ACHN (cell line): ENCODE measurements at places on chromosomes 2 and 18.

DNA sequence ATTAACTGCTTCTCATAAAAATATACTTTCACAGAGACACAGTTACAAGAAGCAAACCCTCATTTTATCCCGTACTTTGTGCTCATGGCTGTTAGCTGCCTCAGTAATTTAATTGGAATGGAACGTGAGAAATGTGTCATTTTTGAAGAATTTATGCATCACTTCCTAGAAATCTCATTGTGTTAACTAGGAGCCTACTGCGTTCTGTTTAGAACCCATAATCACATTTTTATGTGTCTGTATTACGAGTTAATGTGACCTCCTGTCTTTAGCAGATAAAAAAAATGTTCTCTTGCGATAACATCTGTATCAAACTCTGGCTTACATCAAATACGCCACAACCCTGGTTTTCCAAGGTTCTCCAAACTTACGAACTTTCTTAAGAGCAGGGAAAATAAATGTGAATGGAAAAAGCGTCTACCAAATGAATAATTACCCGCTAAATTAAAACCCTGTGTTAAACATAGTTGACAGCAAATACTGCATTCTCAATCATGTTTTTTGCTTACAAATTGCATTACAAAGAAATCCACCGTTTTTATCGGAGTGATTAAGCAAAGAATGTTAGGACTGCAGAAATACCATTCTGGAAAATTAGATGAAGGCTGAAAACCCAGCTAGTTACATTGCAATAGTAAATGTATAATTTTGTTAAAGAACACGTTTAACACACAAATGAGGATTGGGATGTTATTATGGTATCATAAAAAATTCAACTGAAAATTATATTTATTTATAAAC is 12.1 kb upstream of the GBX2 start:
- DNase-seq, result peak; percentile 88

- DNase-seq, result peak; percentile 59
Measured at GRCh38 chr2:207164006-207164831, 1.5 kb downstream of the KLF7 start.

- DNase-seq, result no peak
Measured at GRCh38 chr2:189095101-189095500, 84.5 kb downstream of the COL5A2 start.

GRCh38 chr2:69223759-69224511 is 163.1 kb downstream of the GFPT1 start:
- no peak for DNase-seq

DNA sequence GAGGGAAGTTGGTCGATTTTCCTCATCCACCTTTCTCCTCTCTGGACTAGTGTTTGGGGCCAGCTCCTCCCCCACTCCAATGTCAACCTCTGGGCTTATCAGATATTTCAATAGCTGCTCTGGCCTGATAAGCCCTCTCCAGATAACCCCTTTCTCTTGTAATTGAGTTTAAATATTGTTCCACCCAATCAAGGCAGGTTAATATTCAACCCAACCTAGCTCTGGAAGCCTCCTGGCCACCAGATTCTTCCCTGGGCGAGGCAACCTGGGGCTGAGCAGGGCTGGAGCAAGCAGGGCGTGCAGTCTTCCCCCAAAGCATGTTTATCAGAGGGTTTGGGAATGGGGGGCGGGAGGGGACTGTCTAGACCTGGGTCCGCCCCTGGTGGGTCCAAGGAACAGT is 73.8 kb downstream of the TFCP2L1 start:
- no peak for DNase-seq

DNA sequence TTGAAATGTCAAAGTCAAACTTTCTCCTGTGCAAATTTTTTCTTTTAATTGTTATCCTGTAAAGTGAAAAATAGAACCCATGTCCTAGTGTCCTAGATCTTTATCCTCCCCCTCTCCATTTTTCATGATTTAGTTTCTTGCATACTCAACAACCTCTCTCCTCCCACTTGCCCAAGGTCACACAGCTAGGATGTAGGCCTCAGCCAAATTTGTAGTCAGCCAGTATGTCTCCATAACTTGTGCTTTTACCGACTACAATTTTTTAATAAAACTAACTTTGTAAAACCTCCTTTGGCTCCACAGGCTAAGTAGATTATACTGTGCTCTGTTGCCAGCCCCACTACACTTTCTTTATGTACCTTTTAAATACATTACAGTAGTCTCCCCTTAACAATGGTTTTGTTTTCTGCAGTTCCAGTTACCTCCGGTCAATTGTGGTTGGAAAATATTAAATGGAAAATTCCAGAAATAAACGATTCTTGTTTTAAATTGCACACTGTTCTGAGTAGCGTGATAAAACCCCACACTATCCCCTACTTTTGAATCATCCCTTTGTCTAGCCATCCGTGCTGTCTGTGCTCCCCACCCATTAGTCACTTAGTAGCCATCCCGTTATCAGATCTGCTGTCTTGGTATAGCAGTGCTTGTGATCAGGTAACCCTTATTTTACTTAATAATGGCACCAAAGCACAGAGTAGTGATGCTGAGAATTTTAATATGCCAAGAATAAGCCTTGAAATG is 22.8 kb downstream of the GULP1 start:
- DNase-seq, result peak; percentile 82

DNA sequence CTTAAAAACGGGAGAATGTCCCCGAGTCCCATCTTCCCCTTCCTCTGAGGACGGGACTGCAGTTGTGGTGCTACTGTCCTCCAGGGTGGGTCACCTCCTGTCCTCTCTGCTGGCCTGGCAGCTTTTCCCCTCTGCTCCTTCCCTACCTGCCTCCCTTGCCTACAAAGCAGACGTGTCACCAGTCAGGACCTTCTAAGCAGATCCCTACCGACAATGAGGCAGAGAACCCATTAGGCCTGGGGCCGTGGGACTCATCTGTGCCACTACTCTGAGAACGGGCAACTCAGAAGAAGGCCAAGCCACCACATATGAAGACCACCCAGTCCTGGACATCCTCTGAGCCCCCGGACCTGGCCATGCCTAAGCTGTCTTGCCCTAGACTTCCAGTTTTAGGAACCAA is 103.0 kb upstream of the TEX51 start:
- no peak for DNase-seq

- no peak for DNase-seq
Measured at GRCh38 chr18:4878480-4878879, 318.6 kb downstream of the AKAIN1 start.

DNA sequence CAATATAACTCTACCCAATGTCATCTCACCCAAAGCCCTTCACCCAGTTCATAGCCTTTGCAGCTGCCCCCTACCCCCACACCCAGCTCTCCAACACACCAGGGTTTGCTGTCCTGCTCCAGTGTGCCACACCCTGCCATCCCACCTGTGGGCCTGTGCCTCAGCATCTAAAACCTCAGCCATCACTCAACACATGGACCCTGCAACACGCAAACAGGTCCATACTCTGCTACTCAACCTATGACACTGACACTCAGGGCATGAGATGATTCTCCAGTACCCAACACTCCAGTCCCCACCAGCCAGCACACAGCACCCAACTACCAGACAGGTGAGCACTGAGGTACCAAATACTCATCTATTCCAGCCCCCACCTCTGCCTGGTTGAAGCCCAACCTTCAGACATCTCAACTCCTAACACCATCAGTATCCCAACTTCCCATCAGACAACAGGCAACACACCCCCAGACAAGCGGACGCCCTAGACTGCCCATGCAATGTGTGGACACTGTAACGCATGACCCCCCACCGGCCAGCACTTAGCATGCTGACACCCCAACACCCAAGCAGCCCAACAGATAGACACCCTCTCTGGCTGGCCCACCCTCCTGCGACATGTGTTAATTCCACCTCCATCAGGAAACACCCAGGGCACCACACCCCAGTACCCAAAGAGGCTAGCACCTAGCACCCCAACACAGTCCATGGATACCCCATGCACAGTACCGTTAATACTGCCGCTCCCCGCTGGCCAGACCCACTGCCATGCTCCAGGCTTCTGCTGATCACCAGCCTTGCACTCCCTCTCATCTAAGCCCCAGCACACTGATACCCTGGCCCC is 25.0 kb downstream of the ZAP70 start:
- no peak for DNase-seq

- peak; percentile 95 for DNase-seq
Measured at GRCh38 chr2:69253611-69254301, 133.3 kb downstream of the GFPT1 start.

- DNase-seq, result no peak
Measured at GRCh38 chr18:7953095-7953958, 386.2 kb downstream of the PTPRM start.

- no peak for DNase-seq
Measured at GRCh38 chr2:42868874-42869273, 76.5 kb upstream of the HAAO start.

DNA sequence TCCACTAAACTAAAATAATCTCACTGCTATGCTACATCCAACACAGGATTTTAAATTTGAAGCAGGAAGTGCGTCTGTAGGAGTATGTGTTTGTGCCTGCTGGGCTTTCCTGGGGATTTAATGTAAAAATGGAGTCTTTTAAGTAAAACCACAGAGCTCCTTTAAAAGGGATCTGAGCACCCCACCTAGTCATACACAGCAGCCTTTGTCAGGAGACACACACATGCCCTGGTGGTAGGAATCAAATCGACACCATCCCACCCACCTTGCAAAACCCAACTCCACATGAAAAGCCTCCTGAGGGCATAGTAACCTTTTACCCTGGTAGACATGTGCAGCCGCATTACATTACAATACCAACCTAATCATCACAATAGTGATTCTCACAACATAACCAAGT is 29.1 kb downstream of the UXS1 start:
- DNase-seq, result peak; percentile 37

DNA sequence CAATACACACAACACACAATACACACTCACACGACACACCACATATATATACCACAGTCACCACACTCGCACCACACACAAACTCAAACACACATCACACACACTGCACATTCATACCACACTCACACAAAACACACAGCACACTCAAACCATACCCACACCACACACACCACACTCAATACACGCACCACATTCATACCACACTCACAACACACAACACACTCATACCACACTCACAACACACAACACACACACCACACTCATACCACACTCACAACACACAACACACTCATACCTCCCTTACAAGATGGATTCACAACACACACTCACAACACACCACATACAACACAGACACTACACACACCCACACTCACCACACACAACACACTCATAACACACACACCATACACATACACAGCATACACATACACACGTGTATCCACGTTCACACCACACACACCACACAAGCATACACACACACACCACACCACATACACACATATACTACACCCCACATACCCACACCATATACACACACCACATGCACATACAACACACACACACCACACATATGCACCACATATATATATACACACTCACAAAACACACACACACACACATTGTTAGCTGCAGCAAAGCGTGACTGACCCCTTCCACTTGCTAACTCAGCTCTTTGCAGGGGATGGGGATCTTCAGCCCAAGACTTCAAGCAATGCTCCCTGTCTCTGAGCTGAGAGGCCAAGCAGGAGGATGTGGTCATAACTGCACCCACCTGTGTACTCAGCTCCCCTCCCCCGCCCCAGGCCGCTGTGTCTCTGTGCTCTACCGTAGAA is 59.0 kb downstream of the SDC1 start:
- no peak for DNase-seq

GRCh38 chr18:3682061-3682460 is 232.1 kb downstream of the TGIF1 start:
- DNase-seq, result no peak

DNA sequence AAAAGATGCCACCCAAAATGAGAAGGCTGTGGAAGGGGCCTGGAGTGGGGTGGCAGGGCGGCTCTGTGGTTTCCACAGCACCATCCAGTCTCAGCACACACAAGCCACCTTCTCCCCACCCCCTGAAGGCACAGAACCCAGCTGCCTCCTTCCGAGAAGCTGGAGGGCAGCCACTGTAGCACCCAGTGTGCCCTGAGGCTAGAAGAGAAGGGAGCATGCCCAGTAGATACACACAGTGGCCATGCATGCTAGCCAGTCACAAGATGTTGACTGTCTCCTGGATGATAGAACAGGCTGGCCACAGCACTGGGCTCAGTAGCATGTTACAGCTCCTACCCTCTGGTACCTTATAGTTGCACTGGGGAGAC is 148.9 kb upstream of the EPAS1 start:
- DNase-seq, result no peak

- peak; percentile 21 for DNase-seq
Measured at GRCh38 chr18:5895299-5895875, at the start of gene TMEM200C. TSS of gene TMEM200C (minus strand) at chr18:5895522. CDS start at chr18:5892063, 3,459 bp downstream.

GRCh38 chr2:195533771-195534642 is 123.0 kb upstream of the SLC39A10 start:
- DNase-seq, result peak; percentile 82

DNA sequence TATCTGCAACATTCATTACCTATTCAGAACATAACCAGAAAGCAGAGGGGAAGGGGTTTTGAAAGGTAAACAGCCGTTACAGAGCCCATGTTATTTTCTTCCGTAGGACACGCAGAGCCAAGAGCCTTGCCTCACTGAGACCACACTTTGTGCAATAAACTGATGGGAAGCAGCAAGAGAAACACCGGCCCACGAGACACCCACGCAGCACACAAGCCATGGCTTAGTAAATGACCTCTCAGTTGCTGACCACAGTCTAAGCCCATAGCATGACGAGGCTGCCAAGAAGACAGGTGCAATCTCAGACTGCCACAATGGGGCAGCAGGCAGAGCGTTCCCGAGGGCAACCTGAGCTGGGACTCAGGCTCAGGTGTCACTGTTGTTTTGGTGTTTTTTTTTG is 59.6 kb downstream of the CABYR start:
- no peak for DNase-seq

DNA sequence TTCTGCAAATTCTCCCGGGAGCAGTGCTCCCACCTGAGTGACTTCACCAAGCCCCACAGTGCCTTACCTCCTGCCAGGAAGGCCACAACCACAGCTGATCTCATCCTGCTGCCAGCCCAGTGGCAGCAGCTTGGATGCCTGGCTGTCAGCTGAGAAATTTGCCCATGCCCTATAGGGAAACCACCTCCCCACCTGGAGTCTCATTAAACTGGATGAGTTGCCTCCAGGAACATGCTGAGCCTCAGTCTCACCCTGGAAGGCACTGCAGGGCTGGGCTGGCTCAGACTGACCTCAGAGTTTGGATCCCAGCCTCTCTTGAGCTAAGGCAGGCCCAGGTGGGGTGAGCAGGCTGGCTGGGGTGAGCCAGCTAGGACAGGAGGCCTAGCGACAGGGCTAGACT is 23.3 kb downstream of the REEP1 start:
- DNase-seq, result no peak

- no peak for DNase-seq
Measured at GRCh38 chr2:21326152-21326551, 202.4 kb downstream of the TDRD15 start.

DNA sequence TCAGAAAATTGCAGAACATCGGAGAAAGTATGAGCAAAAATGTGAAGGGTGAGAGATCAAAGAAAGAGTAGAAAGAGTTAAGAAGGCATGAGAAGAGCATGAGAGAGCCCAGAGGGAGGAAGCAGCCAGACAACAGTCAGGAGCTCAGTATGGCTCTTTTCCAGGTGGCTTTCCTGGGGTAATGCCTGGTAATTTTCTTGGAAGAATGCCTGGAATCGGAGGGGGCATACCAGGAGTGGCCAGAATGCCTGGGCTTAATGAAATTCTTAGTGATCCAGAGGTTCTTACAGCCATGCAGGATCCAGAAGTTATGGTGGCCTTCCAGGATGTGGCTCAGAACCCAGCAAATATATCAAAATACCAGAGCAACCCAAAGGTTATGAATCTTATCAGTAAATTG is 271.8 kb upstream of the TFPI start:
- DNase-seq, result peak; percentile 14
